ENCODE measurements at places on chromosomes 13 and 19. TPM values are rescaled to one million over a fixed set of nuclear protein-coding genes. Genes with fewer than 3 reads are reported as not detected.

DNA sequence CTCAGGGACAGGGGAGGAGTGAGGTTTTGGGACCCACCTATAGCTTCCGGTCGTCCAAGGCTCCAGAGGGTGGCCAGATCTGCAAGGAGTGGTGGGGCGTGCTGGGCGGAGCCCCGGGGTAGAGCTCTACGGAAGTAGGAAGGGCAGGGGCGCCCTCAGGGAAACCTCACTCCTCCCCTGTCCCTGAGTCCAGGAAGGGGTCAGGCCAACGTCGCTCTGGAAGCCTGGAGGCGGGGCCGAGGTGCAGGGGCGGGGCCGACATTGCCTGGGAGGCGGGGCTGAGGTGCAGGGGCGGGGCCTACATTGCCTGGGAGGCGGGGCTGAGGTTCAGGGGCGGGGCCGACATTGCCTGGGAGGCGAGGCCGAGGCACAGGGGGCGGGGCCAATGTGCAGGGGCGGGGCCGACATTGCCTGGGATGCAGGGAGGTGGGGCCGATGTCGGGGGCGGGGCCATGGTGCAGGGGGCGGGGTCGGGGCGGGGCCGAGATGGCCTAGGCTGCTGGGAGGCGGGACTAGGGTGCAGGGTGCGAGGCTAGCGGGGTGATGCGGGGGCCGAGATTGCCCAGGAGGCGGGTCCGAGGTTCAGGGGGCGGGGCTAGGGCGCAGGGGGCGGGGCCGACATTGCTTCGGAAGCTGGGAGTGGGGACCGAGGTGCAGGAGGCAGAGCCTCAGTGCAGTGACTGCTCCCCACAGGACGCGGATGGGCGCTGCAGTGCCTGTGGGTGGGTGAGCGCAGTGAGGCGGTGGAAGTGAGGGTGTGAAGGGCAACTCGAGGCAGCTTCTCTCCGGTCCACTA, 4.9 kb upstream of the PALM start:
- no peaks in the 10 kb centered on the region for H3K36me3 ChIP-seq
- no peak overlapping the region for H3K27ac ChIP-seq
- H3K27me3 ChIP-seq: peaks cover 7% of the 10 kb centered on the region
- DNase-seq: peak; percentile 78
- H3K4me1 ChIP-seq: peaks cover 8% of the 10 kb centered on the region

- peaks cover 15% of the 10 kb centered on the region for H3K4me1 ChIP-seq
- H3K27me3 ChIP-seq: no peaks in the 10 kb centered on the region
- H3K4me3 ChIP-seq: no peak overlapping the region
- DNase-seq: no peak
Measured at GRCh38 chr19:54133312-54133956, 4.1 kb upstream of the CNOT3 start.

- H3K4me1 ChIP-seq: no peaks in the 10 kb centered on the region
- H3K27ac ChIP-seq: no peak overlapping the region
- H3K4me3 ChIP-seq: no peak overlapping the region
Measured at GRCh38 chr13:43657485-43657884, 129.3 kb downstream of the ENOX1 start.

DNA sequence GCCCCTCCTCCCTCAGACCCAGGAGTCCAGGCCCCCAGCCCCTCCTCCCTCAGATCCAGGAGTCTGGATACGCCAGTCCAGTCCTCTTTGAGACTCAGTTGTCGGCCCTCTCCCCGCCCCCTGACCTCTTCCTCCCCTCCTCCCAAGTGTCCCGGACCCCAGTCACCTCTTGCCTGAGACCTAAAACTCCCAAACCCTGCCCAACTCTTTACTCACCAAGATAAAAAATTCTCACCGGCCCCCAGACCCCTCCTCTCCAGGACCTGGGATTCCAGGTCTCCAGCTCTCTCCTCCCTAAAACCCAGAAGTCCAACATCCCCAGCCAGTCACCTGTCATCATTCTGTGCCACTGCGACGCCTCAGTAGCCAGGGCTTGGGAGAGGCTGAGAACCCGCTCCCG, 1.4 kb upstream of the HSD17B14 start:
- no peaks in the 10 kb centered on the region for H3K36me3 ChIP-seq
- H3K4me1 ChIP-seq: peaks cover 14% of the 10 kb centered on the region
- H3K27ac ChIP-seq: no peak overlapping the region
- no peak for DNase-seq
- H3K27me3 ChIP-seq: peaks cover 9% of the 10 kb centered on the region

DNA sequence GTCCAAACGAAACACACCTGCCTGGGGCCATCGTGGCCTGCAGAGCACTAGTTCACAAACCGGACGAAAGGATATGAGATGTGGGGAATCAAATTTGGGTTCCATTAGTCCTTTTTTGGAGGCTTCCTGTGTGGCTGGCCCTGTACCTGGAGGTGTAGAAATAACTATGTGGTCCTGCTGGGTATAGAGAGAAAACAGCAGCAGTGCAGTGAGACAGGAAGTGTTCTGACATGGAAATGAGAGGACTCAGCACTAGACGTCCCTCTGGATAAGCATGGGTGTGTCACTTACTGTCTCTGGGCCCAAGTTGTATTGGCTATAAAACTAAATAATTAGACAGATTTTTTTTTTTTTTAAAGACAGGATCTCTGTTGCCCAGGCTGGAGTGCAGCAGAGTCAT, 12.3 kb downstream of the KDELR1 start:
- no peak overlapping the region for H3K4me3 ChIP-seq
- DNase-seq: no peak
- no peak overlapping the region for H3K27ac ChIP-seq
- H3K27me3 ChIP-seq: no peaks in the 10 kb centered on the region
- peaks cover 18% of the 10 kb centered on the region for H3K36me3 ChIP-seq

DNA sequence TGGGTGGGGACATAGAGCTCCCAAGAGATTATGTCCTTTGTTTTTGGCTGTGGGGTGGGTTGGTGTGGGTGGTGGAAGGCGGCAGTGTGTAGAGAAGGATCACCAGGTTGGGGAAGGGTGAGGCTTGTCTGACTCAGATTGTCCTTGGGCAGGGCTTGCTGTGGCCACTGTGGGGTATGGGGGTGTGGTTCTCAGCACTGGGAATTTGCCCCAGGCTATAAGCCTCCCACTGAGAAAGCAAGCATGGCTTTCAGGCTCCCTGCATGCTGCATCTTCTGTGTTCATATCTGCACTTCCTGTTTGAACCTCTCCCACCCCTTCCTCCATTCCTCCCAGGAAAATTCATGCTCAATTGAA, 34.9 kb downstream of the DNAJC15 start:
- H3K4me1 ChIP-seq: peaks cover 50% of the 10 kb centered on the region
- peak; percentile 58 for DNase-seq
- H3K27ac ChIP-seq: peak overlapping the region; percentile 70
- no peaks in the 10 kb centered on the region for H3K27me3 ChIP-seq

DNA sequence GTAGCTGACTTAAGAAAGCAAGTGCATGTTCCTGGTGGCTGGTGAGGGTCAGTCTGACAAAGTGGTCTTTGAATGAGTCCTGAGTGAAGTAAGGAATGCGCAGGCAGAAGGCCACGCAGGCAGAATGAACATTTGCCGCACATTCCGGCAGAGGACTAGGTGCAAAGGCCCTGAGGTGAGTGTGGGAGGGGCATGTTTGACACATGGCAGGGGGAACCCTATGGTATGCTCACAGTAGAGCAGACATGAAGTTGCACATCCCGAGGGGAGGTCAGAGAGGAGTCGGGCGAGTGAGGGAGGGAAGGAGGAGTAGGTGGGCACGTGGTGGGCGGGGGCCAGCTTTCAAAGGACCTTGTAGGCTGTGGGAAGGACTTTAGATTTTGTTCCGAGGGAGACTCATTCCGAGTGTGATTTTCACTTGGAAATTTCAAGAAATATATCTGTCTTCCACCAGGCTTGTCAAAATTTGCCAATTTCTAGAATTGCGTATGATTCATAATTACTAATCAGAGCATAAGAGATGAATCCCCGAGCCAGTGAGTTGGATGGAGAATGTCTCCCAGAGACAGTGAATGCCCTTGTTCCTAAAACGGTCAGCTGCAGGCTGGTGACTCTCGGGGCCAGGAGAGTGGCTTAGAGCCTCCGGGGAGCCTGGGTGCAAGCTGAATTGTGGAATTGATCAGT, 40.3 kb downstream of the ERICH6B start:
- H3K27me3 ChIP-seq: peaks cover 9% of the 10 kb centered on the region
- DNase-seq: no peak
- H3K36me3 ChIP-seq: no peaks in the 10 kb centered on the region
- no peaks in the 10 kb centered on the region for H3K4me1 ChIP-seq
- H3K27ac ChIP-seq: no peak overlapping the region
- H3K4me3 ChIP-seq: no peak overlapping the region

GRCh38 chr19:40990972-40991381, at the start of gene CYP2B6:
Gene CYP2B6 (plus strand): TSS chr19:40991282. CDS start chr19:40991306, 24 bp downstream.
- no peak for DNase-seq
- H3K27me3 ChIP-seq: peaks cover 7% of the 10 kb centered on the region
- peaks cover 4% of the 10 kb centered on the region for H3K4me1 ChIP-seq
- no peaks in the 10 kb centered on the region for H3K36me3 ChIP-seq
- no peak within 1 kb of the TSS for H3K27ac ChIP-seq

GRCh38 chr13:23560571-23561089, 9.6 kb upstream of the TNFRSF19 start:
- H3K36me3 ChIP-seq: no peaks in the 10 kb centered on the region
- no peaks in the 10 kb centered on the region for H3K4me1 ChIP-seq

DNA sequence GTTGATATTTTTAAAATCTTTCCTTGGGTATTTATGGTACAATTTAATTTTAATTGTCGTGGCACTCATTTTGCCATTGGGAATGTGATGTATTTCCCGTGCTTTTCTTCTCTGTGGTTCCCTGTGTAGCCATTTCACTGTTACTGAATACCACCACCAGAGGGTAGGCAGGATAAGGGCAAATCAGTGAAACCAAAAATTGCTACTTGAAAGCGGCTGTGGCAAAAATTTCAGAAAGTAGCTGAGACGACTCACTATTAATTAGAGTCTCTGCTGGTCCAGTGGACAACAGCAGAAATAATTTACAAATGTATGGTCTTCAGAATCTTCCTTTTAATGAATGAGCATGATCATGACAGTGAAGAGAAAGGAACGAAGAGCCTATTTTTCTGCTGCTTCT, 34.4 kb upstream of the MIR17HG start:
- H3K27ac ChIP-seq: no peak overlapping the region
- peaks cover 12% of the 10 kb centered on the region for H3K27me3 ChIP-seq
- H3K4me1 ChIP-seq: peaks cover 8% of the 10 kb centered on the region
- H3K36me3 ChIP-seq: no peaks in the 10 kb centered on the region
- peak overlapping the region; percentile 5 for H3K4me3 ChIP-seq

- H3K27ac ChIP-seq: no peak overlapping the region
- H3K4me1 ChIP-seq: no peaks in the 10 kb centered on the region
- H3K4me3 ChIP-seq: no peak overlapping the region
- peaks cover 4% of the 10 kb centered on the region for H3K27me3 ChIP-seq
- DNase-seq: no peak
- no peaks in the 10 kb centered on the region for H3K36me3 ChIP-seq
Measured at GRCh38 chr19:39270036-39270871, 2.1 kb downstream of the IFNL2 start.

GRCh38 chr19:51168564-51169282, 26.6 kb downstream of the SIGLEC7 start:
- H3K4me1 ChIP-seq: peaks cover 20% of the 10 kb centered on the region
- H3K27ac ChIP-seq: no peak overlapping the region
- H3K4me3 ChIP-seq: no peak overlapping the region
- DNase-seq: no peak
- H3K27me3 ChIP-seq: peaks cover 11% of the 10 kb centered on the region

GRCh38 chr19:18946335-18946734, 5.3 kb upstream of the HOMER3 start:
- H3K36me3 ChIP-seq: no peaks in the 10 kb centered on the region
- H3K4me3 ChIP-seq: no peak overlapping the region
- H3K27ac ChIP-seq: no peak overlapping the region
- no peaks in the 10 kb centered on the region for H3K4me1 ChIP-seq
- H3K27me3 ChIP-seq: peaks cover 9% of the 10 kb centered on the region
- DNase-seq: no peak

DNA sequence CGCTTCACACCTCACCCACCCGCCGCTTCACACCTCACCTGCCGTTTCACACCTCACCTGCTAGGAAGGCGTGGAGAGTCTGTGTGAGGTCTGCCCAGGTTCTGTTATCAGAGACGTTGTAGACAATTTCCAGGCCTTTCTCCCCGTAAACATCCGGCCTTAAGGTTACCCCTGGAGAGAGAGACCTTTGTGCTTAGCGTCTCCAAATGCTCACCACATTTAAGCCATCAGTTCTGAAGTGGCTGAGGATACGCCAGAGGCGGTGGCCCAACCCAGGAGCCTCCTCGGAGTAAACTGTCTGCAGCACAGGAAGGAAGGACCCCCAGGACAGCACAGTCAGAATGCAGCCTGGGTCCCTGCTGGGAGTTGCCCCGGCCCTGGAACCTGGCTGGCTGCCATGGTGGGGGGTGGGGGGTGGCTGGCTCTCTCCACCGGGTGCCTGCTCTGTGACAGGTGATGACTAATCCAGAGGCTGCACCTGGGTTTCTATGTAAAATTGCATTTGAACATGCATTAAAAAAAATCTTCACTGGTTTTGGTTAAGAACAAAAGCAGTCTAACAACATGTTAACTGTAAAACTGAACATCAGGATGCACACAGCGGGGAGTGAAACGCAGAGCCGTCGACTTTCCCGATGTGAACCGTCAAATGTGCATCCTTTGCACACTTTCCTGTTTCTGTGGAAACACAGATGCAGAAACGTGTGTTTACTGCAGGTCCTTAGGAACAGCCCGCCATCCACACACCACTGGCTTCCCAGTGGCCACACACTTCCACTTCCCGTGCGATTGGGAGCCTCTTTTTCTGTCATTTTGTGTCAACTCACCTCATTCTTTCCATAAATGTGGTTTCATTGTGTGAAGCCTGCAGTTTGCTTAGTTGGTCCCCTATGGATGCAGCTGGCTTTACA, 4.5 kb downstream of the ATP4B start:
- no peak overlapping the region for H3K4me3 ChIP-seq
- H3K27ac ChIP-seq: no peak overlapping the region
- DNase-seq: peak; percentile 15

The PEX11G gene
- total RNA-seq: 2.1 TPM

The MCEMP1 gene
- total RNA-seq: not detected

The ZNF681 gene
- 3.9 TPM for total RNA-seq

The ZNF69 gene
- total RNA-seq: 1.5 TPM

The IL17D gene
- 0.12 TPM for total RNA-seq

The KLHL1 gene
- not detected for total RNA-seq

The RUBCNL gene
- 0.74 TPM for total RNA-seq

The POU2F2 gene
- total RNA-seq: 57.3 TPM

All from activated CD4-positive, alpha-beta memory T cell treated with anti-CD3 and anti-CD28 coated beads for 36 hours (primary cell).